ENCODE measurements at places on chromosomes 4 and X. TPM values are rescaled to one million over a fixed set of nuclear protein-coding genes. Genes with fewer than 3 reads are reported as not detected.

GRCh38 chrX:1673337-1673736 lies 58.5 kb downstream of the ASMT start:
- peak; percentile 20 for DNase-seq

- DNase-seq = no peak
Measured at GRCh38 chr4:55326629-55327028, 19.4 kb upstream of the SRD5A3 start.

DNA sequence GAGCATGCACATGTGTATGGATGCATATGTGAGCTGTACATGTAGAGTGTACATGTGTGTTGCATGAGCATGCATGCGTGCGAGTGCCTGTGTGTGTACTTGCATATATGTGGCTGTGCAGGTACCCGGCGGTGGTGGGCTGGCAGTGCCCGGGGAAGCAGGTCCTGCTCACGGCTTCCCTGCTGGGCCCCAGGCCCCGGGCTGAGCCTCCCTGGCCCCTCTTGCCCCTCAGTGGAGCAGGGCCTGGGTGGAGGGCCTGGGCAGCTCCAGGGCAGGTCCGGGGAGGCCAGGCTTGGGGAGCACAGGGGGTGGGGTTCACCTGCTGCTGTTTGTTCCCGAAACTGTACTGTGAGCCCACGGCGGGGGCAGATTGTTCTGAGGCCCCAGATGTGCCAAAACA lies 9.4 kb downstream of the NAT8L start:
- no peak for DNase-seq

GRCh38 chr4:11468901-11469300 lies 40.2 kb upstream of the HS3ST1 start:
- no peak for DNase-seq

The TMPRSS11F gene
- not detected for total RNA-seq

DNA sequence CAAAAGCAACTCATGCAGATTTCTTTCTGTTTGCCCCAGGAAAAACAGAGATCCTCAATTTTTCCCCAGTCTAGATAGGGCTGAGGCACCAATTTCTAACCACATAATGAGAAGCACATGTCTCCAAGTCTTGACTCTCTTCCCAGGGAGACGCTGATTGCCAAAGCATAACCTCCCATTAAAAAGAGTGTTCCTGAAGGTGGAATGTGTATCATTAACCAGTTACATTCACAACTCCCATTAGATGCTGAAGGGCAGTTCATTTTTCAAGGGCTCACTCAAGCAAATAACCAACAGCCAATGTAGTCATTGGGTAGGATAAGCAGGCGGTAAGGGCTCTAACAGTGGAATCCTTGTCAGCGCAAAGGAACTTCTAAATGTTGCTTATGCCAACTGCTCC lies 27.5 kb downstream of the TMEM47 start:
- no peak for DNase-seq

The ARL9 gene
- 0.45 TPM for total RNA-seq

GRCh38 chr4:176300565-176300964 lies 19.2 kb upstream of the SPCS3 start:
- DNase-seq = no peak

All from activated naive CD8-positive, alpha-beta T cell treated with anti-CD3 and anti-CD28 coated beads for 36 hours (primary cell).